ENCODE measurements at places on chromosomes 3 and 15.

- DNase-seq = no peak
Observed at GRCh38 chr3:17979252-17979651, 236.8 kb upstream of the TBC1D5 start.

GRCh38 chr3:59235634-59236012 is 185.8 kb upstream of the CFAP20DC start:
- DNase-seq = no peak

GRCh38 chr3:12769761-12770160 is 10.7 kb upstream of the TMEM40 start:
- no peak for DNase-seq

DNA sequence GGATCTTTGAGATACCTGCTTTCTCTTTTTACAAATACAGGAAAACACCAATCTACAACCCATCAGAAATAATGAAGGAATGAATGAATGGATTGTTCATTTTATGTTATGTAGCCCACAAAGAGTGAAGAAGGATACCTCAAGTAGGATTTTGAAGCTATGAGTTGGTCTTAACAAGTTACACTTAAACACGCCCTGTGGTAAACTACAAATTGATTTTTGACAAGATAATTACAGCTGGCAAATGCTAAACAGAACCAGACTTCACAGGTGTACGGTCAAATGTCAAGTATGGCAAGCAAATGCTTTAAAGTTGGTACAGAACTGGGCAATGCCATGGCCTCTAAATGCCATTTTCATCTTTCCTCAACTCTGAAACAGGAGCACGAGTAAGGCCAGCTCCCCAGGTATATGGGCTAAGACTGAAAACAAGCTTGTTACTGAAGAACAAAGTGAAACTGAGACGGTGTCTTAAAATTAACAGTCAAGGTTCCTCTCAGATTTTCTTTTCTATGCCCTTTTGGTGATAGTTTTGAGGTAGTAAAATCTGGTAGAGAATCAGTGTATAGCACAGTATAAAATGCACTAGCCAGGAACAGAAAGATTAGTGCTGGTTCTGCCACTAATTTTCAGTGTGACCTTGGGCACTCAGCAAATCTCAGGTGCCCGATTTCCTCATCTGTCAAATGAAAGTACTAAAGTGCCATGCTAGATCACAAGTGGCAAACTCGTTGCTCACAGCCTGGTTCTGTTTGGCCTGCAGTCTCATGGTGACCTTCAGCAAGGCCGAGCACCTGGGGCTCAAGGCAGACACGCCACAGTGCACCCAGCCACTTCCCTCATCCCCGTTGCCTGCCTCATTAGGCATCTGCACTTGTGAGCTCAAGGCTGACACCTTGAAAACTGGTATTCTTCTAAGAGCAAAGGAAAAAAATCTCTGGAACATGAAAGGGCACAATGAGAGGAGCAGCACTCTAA is 9.5 kb downstream of the RUVBL1 start:
- no peak for DNase-seq

- no peak for DNase-seq
Observed at GRCh38 chr3:32334675-32335074, 57.0 kb upstream of the CMTM7 start.

GRCh38 chr3:4627651-4628375 is 134.7 kb downstream of the ITPR1 start:
- no peak for DNase-seq

DNA sequence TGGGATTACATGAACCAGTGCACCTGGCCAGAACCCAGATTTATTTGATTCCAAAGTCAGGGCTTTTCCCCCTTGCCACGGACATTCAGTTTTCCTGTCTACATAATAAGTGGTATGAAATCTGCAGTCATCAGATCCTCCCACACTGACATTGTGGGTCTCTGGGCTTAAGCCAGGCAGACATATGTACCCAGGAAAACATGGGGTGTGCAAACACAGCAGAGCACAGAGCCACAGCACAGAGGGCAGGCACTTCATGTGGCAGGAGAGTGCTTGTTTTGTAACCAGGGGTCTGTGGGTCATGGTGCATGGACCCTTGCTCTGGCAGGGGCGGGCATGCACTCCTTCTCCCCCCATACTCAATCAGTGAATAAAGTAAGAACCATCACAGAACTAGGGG is 6.1 kb upstream of the ABTB1 start:
- DNase-seq = peak; percentile 49

GRCh38 chr15:57337868-57338411 is 38.4 kb upstream of the CGNL1 start:
- DNase-seq = no peak

GRCh38 chr15:32966512-32966911 is 228.0 kb downstream of the FMN1 start:
- no peak for DNase-seq

DNA sequence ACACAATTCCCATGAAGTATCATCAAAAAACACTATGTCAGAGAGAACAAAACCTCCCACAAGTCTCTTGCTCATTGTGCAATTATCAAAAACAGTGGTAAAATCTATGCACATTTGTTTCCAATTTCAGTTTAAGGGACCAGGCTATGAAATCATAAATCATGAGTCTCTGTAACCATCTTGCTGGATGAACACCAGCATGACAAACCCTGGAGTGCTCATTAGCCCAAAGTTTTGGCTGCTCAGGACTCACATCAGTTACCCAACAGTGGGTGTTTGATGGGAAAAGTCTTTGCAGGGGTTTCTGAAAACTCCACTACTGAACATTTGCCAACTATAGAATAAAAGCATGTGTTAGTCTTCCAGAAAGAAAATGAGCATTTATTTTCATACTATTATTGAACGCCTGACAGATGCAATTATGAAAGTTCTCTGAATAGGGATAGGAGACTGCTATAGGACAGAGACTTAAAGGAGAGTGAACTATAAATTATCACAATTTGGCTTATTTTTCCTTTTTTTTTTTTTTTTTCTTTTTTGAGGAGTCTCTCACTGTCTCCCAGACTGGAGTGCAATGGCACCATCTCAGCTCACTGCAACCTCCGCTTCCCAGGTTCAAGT is 240.8 kb upstream of the KCNMB2 start:
- no peak for DNase-seq

DNA sequence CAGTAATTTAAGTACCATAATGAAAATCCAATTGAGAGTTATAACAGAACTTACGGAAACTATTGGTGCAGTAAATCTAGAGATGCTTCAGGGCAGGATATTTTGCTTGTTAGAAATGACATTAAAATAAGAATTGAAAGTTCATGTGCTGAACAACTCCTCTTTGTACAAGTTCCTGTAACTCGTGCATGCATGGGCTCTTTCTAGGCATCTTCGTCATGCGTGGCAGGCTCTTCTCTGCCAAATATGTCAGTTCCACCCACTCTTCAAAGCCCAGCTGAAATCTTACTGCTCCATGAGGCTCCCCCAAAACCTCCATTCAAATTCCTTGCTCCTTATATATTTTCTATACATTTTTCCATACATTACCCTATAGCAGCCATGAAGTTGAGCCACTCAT is 48.7 kb downstream of the FBN1 start:
- no peak for DNase-seq

DNA sequence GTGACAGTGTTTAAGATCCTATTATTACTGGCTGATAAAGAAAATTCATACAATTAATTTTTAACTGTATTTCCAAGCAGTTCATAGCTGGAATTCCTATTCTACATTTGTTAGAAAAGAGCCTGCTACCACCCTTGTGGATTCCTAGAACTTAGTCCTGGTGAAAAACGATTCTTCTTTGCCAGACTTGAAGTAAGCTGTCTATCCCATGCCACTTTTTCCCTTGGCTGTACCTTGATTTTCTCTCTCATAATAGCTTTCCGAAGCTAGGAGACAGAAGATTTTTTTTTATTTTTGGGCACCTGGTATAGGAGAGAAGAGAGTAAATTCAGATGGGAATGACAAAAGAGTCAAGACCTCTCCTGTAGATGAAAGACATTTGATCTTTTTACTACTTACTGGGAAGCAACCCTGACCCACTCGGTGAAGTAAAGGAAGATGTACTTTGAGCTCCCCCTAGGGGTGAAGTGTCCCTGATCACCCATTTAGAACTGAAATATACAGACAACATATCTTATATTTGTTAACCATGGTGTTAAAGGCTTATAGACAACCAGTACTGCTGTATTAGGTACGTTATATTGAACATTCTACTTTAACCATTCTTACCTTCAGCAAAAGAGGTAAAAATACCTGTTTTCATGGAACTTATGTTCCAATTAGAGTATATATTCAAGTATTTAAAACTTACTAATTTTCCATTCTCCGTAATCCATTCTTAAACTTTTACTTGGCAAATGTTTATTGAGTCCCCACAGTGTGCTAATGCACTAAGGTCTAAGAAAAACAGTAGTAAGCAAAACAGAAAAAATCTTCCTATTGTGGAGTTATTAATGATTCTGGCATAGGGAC is 36.2 kb upstream of the C3orf38 start:
- no peak for DNase-seq

DNA sequence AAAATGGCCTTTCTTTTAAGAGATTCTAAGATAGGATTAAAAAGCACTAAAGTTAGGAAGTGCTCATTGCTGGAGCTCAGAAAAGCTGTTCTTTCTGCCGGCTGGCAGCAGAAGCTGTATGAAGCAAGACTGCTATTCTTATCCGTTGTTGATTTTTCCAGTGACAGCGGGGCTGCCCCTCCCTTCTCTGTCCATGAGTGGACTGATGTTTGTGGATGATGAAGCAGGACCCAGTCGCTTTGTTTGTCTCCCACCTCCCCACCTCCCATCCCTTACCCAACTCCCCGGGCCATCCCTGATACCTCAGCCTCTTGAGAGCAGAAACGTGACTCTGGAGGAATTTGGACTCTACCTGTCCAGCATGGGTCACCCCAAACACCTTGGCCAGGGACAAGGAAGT is 10.3 kb upstream of the MUSTN1 start:
- peak; percentile 91 for DNase-seq

- no peak for DNase-seq
Observed at GRCh38 chr15:77402740-77403379, 17.0 kb downstream of the PEAK1 start.

- DNase-seq = no peak
Observed at GRCh38 chr3:41608347-41608746, 353.6 kb downstream of the ULK4 start.

- no peak for DNase-seq
Observed at GRCh38 chr3:126064627-126065258, 19.2 kb downstream of the SLC41A3 start.

DNA sequence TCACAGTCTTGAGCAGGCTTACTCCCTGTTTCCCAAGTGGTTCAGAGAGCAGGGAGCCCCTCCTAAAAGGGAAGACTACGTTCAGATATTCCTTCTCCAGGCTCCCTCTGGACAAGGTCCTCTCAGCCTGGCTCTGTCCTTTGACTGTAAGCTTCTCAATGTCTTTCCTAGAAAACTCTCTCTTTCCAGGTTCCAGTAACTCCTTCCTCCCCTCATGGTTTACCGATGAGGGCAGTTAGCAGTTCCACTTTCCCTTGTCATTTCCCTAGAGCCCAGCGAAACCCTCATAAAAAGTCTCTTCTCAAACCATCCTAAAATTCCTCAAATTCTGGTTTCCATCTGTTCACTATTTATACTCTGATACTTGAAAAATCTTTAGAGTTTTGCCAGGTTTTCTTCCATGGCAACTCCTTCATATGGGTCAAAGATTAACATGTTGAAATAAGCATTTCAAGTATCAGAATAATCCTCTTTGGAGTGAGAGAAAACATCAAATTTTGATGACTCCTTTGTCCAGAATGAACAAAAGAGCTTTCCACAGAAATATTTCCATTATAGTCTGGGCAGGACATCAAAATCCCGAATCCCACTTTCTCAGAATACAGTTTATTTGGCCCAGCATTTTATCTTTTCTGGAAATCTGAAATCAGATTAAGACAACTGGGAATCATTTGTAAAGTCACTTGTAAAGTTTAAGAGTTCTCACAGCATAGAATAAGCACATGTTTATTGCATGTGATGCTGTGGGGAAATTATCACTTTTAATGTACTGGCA is 599.4 kb downstream of the UNC13C start:
- DNase-seq = no peak

DNA sequence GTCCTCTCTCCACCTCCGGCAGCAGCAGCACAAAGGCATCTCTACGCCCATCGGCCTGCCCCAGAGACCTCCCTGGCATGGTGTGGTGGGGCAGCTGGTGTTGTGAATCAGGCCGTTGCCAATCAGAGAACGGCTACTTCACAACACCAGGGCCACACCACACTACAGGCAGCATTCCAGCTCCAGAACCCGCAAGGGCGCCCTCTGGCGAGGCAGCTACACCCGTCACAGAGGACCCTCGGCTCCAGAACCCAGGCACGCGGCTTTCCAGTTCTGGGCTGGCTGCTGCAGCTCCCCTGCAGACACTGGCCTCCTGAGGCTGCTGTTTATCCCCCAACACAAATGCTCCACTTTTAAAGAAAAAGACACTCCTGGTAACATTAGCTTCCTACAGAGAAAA is 127.5 kb upstream of the TOPAZ1 start:
- DNase-seq = no peak

DNA sequence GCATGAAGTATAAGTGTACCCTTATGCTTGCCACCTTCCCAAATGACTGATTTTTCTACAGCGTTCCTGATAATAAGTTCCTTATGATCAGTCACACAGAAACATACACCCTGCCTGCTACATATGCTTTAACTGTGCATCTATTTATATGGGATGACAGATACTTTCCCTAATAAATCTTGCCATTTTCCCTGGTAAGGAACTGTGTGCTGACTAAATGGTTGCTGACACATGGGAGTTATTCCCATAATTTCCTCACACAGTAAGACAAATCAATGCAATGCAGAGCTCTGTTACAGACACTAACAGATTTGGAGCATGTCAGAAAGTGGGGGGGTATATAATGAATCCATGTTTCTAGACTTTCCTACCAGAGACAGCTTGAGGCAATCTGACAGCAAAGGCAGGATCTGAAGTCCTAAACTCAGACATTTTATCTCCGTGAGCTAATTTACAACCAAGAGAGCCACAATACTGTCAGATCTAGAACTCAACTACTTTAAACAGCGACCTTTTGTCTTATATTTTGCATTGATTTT is 86.9 kb upstream of the TCF12 start:
- no peak for DNase-seq

DNA sequence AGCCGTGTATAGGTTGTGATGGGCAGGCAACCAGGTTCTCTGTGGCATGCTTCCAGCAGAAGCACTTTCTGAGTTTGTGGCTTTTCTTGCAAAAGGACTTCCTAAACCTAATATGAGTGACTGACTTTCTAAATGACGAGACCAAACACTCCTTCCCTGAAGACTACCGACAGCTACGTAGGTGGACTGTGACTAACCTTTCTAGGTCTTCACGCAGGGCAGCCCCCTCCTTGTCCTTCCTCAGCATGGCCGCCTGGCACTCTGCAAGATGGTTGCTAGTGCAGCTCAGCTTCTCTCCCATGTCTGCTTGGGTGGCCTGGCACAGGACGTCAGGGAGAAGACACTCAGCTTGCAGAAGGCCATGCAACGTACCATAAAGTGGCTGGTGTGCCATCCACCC is 20.9 kb downstream of the CXCR6 start:
- DNase-seq = peak; percentile 58

- DNase-seq = no peak
Observed at GRCh38 chr3:46829699-46830208, 33.5 kb downstream of the MYL3 start.

DNA sequence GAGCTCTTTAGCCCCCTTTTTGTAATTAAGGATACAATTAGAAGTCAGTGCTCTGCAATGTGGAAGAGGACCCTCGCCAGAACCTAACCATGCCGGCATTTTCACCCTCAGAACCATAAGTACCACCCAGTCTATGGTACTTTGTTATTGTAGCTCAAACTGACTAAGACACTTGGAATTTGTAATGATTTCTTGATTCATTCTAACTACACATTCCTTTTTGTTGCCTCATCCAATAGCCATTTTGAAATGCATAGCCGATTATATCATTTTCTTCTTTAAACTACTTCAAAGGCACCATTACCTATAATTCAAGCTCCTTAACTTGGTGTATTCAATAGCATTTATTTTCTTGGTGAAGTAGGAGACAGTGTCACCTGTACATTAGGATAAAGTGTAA is 61.4 kb downstream of the GLB1 start:
- DNase-seq = no peak
